ENCODE measurements at places on chromosomes 11 and 22.

DNA sequence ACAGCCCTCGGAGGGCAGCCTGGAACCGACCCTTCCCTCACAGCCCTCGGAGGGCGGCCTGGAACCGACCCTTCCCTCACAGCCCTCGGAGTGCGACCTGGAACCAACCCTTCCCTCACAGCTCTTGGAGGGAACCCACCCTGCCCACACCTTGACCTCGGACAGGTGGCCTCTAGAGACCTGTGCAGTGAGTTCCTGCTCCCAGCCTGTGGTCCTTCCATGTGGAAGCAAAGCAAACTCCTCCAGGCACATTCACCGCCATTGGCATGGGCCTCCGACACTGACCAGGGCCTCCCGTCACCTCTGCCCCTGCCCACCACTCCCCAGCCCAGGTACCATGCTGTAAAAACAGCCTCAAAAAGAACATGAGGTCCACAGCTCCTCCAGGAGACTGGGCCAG, 272.1 kb downstream of the BRD1 start:
- no peak for DNase-seq
- H3K4me3 ChIP-seq = no peak overlapping the region
- no peak overlapping the region for H3K27ac ChIP-seq
- H3K27me3 ChIP-seq = no peaks in the 10 kb centered on the region
- no peaks in the 10 kb centered on the region for H3K4me1 ChIP-seq

GRCh38 chr11:128881221-128881620, 9.9 kb upstream of the KCNJ5 start:
- peaks cover 81% of the 10 kb centered on the region for H3K27me3 ChIP-seq
- H3K4me3 ChIP-seq = no peak overlapping the region
- H3K4me1 ChIP-seq = no peaks in the 10 kb centered on the region

- no peaks in the 10 kb centered on the region for H3K27me3 ChIP-seq
- no peak for DNase-seq
- no peak overlapping the region for H3K4me3 ChIP-seq
- H3K36me3 ChIP-seq = no peaks in the 10 kb centered on the region
Observed at GRCh38 chr11:133821776-133822175, 23.5 kb downstream of the SPATA19 start.

DNA sequence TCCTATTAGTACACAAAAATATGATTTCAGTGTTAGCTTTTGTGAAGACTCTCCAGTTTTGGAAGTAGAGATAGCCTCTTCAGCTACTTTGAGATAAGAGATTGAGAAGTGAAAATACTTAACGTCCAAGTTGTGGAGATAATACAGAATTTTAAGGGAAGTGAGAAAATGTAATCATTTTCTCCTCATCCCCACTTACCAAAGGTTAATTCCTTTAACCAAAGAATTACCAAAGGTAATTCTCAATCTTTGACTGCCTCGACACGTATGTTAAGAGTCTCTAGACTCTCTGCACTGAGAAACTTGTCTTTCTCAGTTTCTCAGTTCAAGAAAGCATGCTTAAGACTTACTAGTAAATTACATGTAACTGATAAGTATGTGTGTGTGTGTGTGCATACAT, 15.3 kb downstream of the C11orf54 start:
- peaks cover 18% of the 10 kb centered on the region for H3K36me3 ChIP-seq
- peaks cover 4% of the 10 kb centered on the region for H3K4me1 ChIP-seq
- no peak overlapping the region for H3K4me3 ChIP-seq
- no peak overlapping the region for H3K27ac ChIP-seq
- no peak for DNase-seq
- no peaks in the 10 kb centered on the region for H3K27me3 ChIP-seq

- H3K4me3 ChIP-seq = no peak overlapping the region
- no peak for DNase-seq
- H3K27ac ChIP-seq = no peak overlapping the region
- no peaks in the 10 kb centered on the region for H3K36me3 ChIP-seq
- no peaks in the 10 kb centered on the region for H3K4me1 ChIP-seq
- H3K27me3 ChIP-seq = no peaks in the 10 kb centered on the region
Observed at GRCh38 chr11:90448256-90448655, 225.4 kb upstream of the CHORDC1 start.

DNA sequence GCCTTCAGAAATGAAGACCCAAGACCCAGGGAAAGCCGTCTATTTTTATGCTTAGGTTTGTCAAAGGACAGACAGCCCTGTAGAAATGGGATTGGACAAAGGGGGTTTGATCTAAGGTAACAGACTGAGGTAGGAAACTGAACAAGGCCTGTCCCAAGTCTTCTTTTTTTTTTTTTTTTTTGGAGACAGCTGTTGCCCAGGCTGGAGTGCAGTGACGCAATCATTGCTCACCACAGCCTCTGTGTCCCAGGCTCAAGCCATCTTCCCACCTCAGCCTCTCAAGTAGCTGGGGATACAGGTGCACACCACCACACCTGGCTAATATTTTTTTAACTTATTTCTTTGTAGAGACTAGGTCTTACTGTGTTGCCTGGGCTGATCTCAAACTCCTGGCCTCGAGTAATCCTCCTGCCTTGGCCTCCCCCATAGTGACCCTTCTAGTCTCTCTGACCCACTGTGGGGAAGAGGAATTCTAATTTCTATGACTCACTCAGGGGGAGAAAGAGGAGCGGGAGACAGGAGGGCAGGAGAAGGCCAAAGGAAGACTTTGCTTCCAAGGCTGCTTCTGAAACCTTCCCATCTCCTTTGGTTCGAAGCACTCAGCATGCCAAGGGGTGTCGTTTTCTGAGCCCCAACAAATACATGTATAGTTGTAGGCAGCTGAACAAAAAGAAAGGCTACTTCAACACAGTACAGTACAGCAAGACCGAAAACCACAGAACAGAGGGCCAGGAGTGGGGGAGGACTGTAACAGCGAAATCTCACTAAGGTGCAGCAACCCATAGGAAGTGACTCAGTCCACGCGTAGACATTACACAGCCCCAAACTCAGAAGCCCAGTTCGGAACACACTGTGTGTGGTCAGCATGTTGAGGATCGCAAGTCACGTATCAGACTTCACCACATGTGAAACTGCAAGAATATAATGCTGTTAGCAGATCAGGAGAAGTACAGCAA, 872 bp downstream of the TMA7B start:
- peak; percentile 68 for DNase-seq
- H3K36me3 ChIP-seq = peaks cover 35% of the 10 kb centered on the region
- peaks cover 49% of the 10 kb centered on the region for H3K4me1 ChIP-seq
- H3K4me3 ChIP-seq = peak overlapping the region; percentile 17
- peaks cover 7% of the 10 kb centered on the region for H3K27me3 ChIP-seq

GRCh38 chr11:11865449-11865848, 23.7 kb downstream of the USP47 start:
- H3K36me3 ChIP-seq = peaks cover 21% of the 10 kb centered on the region
- DNase-seq = no peak
- H3K27me3 ChIP-seq = no peaks in the 10 kb centered on the region
- H3K27ac ChIP-seq = no peak overlapping the region
- peak overlapping the region; percentile 15 for H3K4me3 ChIP-seq
- H3K4me1 ChIP-seq = peaks cover 27% of the 10 kb centered on the region

GRCh38 chr22:46834021-46834737, 71.7 kb downstream of the TBC1D22A start:
- H3K27me3 ChIP-seq = no peaks in the 10 kb centered on the region
- no peak overlapping the region for H3K27ac ChIP-seq
- no peak overlapping the region for H3K4me3 ChIP-seq
- peaks cover 52% of the 10 kb centered on the region for H3K36me3 ChIP-seq
- H3K4me1 ChIP-seq = peaks cover 19% of the 10 kb centered on the region

- no peak overlapping the region for H3K27ac ChIP-seq
- no peaks in the 10 kb centered on the region for H3K27me3 ChIP-seq
- H3K4me3 ChIP-seq = no peak overlapping the region
- no peak for DNase-seq
Observed at GRCh38 chr11:94968334-94968958, 4.9 kb downstream of the CWC15 start.

DNA sequence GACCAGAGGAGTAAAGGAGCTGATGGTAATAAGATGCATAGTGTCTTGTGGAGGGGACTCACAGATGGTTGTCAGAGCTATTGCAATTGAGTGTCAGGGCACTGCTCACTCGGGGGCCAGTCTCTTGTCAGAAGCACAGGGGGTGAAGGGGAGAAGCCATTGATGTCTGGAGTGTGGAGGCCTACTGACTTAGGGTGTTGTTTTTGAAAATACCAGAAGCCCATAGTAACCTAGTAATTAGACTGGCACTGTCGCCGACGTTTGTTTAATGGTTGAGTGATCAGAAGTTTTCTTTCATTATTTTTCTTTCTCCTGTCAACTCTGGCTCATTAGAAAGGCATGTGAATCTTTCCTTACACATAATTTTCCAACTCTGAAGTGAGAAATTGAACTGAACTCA, 151.6 kb upstream of the TENM4 start:
- no peak overlapping the region for H3K4me3 ChIP-seq
- no peaks in the 10 kb centered on the region for H3K36me3 ChIP-seq
- no peak for DNase-seq
- H3K27me3 ChIP-seq = no peaks in the 10 kb centered on the region

- H3K4me3 ChIP-seq = no peak overlapping the region
- no peak overlapping the region for H3K27ac ChIP-seq
- H3K4me1 ChIP-seq = peaks cover 5% of the 10 kb centered on the region
Observed at GRCh38 chr22:38112381-38112780, 1.9 kb upstream of the BAIAP2L2 start.

DNA sequence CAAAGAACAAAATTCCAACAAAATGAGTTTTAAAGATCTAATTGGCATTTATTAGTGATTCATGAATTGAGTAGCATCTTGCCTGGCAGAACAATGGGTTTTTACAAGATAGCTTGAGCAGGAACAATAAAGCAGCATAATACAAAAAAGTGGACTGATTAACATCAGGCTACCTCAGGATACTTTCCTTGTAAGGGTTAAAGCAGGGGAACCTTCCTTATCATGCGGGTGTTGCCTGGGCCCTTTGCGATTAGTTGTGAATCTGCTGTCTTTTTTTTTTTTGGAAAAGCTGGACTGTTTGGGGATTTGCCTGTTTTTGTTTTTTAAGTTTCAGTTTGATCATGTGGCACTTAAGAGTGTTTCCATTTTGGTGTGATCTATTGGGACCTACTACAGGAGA, 37.5 kb downstream of the EXPH5 start:
- no peak overlapping the region for H3K4me3 ChIP-seq
- no peak overlapping the region for H3K27ac ChIP-seq
- H3K27me3 ChIP-seq = peaks cover 1% of the 10 kb centered on the region
- no peak for DNase-seq
- H3K4me1 ChIP-seq = peaks cover 2% of the 10 kb centered on the region

- H3K27me3 ChIP-seq = no peaks in the 10 kb centered on the region
- no peak overlapping the region for H3K4me3 ChIP-seq
- peaks cover 2% of the 10 kb centered on the region for H3K36me3 ChIP-seq
- no peak overlapping the region for H3K27ac ChIP-seq
- H3K4me1 ChIP-seq = peaks cover 4% of the 10 kb centered on the region
Observed at GRCh38 chr11:108886660-108887009, 221.8 kb downstream of the DDX10 start.

GRCh38 chr11:61168042-61168688, 6.9 kb upstream of the VPS37C start:
- H3K4me1 ChIP-seq = peaks cover 36% of the 10 kb centered on the region
- H3K27me3 ChIP-seq = no peaks in the 10 kb centered on the region
- no peak overlapping the region for H3K4me3 ChIP-seq
- H3K36me3 ChIP-seq = peaks cover 16% of the 10 kb centered on the region

DNA sequence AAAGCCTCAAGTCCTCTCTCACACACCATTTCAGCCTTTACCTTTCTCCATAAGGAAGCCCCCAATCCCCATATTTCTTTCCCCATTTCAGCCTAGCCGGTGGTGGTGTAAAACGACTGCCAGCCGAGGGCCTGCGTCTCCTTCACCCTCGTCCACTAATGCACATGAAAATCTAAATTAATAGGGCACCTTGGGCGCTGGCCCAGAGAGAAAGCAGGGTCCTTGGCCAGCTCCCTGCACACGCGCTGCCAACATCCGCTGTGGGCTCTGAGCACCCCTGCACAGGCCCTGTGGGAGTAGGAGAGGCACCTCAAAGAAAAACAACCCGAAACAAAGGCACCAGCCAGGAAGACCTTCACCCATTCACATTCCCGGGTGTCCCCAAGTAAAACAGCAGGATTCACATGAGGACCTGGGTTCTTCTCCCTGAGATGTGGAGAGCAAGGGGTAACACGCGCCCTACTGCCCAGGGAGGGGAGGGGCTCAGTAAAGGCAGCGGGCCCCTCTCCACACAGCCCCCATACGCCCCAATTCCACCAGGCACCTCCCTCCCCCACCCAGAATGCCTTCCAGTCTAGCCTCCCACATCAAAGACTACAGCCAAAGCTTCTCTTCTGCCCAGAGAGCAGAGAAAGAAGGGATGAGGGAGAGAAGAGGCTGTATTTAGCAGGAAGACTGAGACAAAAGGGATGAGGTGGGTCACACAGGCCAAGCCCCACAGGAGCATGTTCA, 79.0 kb downstream of the MICAL3 start:
- peaks cover 96% of the 10 kb centered on the region for H3K4me1 ChIP-seq
- no peaks in the 10 kb centered on the region for H3K27me3 ChIP-seq
- H3K27ac ChIP-seq = peak overlapping the region; percentile 52
- H3K36me3 ChIP-seq = peaks cover 43% of the 10 kb centered on the region
- DNase-seq = no peak

- no peaks in the 10 kb centered on the region for H3K27me3 ChIP-seq
- DNase-seq = no peak
- H3K27ac ChIP-seq = peak overlapping the region; percentile 11
- peaks cover 8% of the 10 kb centered on the region for H3K36me3 ChIP-seq
- peaks cover 21% of the 10 kb centered on the region for H3K4me1 ChIP-seq
- H3K4me3 ChIP-seq = no peak overlapping the region
Observed at GRCh38 chr22:39306456-39307361, 12.7 kb downstream of the RPL3 start.
